Amygdala (tissue), 56 donors: ENCODE measurements at places on chromosomes 5 and 9.

DNA sequence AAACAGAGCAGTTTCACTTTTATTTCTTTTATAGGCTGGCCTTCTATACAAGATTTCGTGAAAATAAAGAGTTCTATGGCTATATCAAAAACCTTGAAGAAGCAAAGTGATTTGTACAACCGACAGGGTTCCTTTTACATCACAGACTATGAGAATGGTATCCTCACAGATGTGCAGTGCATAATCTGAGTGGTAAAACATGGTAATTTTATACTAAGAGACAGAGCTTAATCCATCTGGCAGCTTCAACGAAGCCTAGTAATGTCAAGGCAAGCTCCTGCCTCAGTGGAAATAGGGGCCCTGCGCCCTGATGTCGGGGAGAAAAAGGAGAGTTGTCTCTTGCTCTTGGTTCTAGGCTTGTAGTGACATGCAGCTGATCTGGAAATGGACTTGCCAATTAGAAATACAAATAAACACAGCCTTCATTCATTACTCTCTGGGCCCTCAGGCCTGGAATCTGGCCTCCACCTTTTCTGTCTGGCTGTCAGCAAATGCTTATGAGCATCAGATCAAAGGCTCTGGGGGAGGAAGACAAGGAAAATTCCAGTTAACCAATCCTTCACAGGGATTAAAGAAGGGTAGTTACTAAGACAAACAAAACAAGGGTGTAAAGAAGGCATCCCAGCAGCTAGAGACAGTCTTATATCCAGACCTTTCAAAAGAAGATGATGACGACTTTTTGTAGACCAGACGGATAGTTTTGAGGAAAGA, 33.6 kb upstream of the TRIM32 start:
- no peak for DNase-seq

DNA sequence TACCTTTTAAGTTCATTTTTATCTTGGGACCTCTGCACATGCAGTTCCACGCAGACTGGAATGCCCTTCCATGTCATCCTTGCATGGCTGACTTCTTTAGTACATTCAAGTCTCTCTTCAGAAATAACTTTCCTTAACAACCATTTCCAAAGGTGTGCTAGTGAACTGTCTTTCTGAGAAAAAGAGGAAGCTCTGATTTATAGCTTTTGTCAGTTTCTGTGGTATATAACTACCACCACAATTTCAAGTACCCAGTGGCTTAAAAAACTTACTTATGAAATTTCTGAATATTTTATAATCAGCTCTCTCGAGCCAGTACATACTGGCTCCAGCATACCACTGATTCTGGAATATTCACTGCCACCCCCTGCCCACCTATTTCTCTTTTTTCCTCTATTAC, 1613.8 kb downstream of the MAT2B start:
- no peak for DNase-seq

- no peak for DNase-seq
Measured at GRCh38 chr5:21810737-21811316, 1042.3 kb downstream of the CDH12 start.

GRCh38 chr5:179765400-179765799, 28.4 kb upstream of the LTC4S start:
- no peak for DNase-seq

- no peak for DNase-seq
Measured at GRCh38 chr5:102857076-102857818, 102.1 kb downstream of the PAM start.

GRCh38 chr5:116514421-116514970, 60.1 kb downstream of the SEMA6A start:
- no peak for DNase-seq

GRCh38 chr5:127804886-127805426, 101.8 kb downstream of the CCDC192 start:
- DNase-seq, result no peak

DNA sequence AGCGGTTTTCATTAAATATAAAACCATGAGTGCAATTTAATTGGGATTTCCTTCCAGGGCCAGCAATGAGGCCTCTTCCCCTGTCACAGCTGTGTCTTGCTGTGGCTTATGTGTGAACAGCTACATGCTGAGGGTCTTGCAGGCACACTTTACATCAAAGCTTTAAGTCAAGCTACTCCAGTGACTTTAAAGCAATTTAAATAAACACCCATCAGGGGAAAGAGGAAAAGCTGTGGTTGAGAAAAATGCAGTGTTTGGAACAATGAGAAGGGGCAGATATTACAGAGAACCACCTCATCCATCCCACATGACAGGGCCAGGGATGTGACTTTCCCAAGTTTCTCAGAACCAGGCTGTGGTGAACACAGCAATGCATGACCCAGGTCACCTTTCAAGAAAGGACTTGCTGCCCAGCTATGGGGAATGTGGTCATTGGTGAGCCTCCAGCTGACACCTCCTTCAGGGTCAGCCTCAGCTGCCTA, 115.9 kb upstream of the LPAR1 start:
- no peak for DNase-seq

DNA sequence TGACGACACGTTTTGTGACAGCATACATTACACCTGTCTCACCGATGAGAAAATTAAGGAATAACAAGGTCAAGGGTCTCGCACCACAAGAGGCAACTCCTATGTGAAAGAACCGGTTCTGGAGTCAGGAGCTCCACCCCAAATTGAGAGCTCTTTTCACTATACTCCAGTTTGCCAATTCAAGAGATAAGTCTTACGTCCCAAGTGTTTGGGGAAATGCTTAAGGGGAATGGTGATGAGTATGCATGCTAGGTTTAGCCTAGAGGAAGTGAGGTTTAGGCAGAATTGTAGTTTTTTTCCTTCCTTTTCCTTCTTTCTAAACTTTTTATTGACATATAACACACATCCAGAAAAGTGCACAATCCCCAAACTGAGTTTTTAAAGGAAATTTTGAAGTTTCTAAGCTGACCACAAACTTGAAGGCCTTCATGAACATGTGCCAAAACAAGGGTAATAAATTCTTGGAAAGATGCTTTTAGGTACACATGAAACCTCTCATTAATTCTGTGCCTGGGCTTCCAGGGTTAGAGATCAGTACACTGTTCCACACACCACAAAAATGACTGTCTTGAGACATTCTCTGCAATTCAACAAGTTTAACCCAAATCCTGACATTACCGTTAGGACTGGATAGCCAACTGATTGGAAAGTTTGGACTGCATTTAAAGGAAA, 127.6 kb upstream of the SLC1A3 start:
- DNase-seq, result no peak

- no peak for DNase-seq
Measured at GRCh38 chr9:121950441-121950840, 142.7 kb downstream of the TTLL11 start.

DNA sequence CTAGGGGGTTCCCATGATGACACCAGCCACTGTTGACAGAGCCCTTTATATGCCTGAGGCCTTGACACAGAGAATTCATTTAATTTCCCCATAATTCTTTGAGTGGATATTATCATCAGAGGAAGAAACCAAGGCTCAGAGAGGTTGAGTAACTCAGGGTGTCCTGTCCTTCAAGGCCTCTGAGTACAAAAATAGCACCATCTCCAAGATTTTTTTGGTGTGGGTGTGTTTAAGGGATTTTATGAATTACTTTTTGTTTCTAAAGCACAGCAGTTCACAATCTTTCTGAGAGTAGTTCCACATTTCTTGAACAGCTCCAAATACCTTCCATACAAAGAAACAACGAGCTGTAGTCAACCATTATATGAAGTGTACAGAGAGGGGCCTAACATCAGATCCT, 6.2 kb upstream of the GSN start:
- no peak for DNase-seq

- DNase-seq, result no peak
Measured at GRCh38 chr9:32899181-32899580, 102.2 kb downstream of the APTX start.

DNA sequence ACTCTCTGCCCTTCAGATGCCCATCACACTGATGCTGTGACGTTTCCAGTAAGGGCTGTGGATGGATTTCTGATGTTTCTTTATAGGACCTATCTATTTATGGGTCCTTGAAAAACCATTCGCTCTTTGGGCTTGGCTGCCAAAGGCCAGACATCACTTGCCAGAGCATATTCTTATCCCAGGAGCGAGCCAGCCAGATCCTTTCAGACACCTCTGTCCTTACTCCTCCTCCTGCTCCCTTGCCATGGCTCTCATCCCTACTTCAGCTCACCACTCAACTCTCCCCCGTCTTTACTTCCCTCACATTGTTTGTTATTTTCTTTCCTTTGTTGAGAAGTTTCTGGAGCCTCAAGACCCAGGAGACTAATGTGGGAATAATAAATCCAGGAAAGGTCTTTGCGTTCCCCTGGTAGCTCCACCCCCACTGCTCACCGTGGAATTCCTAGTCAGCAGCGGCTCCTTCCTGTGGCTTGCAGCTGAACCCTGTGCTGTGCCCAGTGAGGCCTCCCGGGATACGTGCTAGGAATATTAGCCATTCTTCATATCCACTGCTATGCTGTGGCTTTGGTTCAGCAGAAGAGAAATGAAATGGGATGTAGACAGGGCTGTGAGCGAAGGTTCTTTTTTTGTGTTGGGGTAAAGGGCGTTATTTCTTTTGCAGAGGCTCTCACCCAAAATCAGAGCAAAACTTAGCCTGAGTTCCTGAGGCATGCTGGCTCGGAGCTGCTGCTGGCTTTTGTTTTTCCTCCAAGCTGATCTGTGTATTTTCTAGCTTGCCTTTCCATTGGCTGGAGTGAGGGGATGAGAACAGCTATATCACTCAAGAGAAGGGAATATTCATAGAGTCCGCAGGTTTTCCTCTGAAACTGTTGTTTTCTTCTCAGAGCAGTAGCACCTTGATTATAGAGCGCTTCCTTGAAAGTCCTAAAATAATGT, 171.1 kb downstream of the SAXO1 start:
- no peak for DNase-seq
